ENCODE measurements at places on chromosomes 13 and 19.

DNA sequence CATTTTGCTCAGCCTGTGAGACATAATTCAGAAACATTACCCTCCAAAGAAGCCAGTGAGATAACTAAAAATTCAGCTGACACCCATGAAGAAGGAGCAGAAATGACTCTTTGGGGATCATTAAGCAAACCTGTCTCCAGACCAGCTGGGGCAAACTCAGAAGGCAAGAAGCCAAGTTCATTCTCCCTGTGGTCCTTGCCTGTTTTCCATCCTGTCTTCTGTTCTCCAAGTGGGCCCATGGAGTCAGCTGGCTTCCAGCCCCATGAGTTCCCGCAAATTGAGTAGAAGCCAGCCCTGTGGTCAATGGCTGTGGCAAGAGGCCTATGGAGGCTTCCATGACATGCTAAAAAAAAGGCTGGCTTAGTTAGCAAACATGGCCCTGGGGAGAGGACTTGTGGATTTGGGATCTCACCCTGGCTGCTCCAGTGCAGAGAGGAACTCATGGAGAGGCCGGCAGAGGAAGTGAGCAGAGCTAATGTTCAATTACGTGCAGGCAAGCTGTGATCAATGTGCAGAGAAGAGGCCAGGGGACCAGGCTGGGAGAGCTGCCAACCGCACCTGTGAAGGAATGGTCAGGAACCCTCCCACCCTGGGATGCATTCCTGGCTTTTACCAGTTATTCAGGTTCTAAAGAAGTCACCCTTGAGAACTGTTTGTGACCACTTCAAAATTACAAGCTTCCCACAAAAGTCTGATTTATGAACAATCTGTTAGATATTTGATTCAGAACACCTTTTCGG lies 229.1 kb downstream of the TSHZ3 start:
- no peak for DNase-seq

GRCh38 chr13:25286969-25287961 lies at the start of gene MTMR6:
Gene MTMR6, minus strand, starts transcription at chr13:25287488. Its CDS starts 241 bp downstream, at chr13:25287247.
- DNase-seq: peak; percentile 90

DNA sequence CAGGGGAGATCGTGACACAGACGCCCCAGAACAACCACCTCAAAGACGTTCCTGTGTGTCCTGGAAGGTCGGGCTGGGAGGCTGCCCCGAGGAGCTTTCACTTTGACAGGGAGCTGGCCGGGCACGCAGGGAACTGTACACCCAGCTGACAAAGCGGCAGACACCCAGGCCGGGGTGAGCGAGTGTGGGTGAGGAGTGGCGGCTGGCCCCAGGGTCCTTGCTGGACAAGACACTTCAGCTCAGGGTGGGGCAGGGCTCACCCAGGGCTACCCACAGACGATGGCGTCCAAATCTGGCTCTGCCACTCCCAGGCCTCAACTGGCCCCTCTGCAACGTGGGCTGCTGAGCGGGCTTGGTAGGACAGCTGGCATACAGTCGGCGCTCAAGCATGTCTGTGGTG lies 2.0 kb downstream of the FGF22 start:
- no peak for DNase-seq

DNA sequence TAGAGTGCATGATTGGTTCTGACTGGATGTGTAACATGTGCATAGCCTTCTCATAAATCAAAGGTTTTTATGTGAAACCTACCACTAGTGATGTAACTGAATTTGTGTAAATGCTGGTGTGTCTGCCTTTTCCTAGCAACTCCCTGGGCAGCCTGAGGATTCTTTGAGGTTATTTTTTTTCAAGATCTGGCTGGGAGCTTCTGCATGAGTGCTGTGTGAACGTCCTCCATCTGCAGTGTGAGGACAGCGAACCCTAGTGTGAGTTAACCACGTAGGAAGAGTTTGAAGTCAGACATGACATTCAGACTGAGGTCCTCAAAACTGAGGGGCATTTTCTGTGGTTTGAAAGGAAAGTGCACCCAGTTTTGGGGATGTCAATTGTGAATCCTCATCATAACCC lies 39.9 kb downstream of the DPRX start:
- no peak for DNase-seq

DNA sequence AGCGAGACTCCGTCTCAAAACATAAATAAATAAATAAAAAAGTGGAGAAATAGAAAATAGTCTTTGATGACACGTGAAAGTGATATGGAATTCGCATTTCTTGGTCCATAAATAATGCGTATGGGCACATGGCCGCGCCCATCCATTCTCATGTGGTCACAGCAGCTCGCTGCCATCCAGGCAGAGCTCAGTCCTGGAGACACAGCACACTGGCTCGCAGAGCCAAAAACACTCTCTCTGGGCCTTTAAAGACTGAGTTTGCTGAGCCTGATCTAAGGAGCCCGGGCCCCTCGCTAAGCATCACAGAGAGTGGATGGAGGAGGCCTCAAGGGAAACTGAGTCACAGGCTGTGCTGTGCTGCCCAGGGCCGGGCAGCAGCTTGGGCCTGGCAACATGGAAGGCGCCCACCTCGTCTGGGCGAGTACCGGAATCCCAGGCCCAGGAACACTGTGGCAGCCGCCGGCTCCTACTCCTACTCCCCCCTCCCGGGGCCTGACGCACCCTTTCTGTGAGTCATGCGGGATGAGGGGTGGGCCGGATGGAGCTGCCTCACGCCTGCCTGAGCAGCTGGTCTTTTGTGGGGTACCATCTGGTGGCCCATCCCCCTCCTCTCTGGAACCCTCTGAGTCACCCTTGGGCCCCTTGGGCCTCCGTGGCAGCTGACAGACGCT lies 28.9 kb upstream of the CACTIN start:
- no peak for DNase-seq

DNA sequence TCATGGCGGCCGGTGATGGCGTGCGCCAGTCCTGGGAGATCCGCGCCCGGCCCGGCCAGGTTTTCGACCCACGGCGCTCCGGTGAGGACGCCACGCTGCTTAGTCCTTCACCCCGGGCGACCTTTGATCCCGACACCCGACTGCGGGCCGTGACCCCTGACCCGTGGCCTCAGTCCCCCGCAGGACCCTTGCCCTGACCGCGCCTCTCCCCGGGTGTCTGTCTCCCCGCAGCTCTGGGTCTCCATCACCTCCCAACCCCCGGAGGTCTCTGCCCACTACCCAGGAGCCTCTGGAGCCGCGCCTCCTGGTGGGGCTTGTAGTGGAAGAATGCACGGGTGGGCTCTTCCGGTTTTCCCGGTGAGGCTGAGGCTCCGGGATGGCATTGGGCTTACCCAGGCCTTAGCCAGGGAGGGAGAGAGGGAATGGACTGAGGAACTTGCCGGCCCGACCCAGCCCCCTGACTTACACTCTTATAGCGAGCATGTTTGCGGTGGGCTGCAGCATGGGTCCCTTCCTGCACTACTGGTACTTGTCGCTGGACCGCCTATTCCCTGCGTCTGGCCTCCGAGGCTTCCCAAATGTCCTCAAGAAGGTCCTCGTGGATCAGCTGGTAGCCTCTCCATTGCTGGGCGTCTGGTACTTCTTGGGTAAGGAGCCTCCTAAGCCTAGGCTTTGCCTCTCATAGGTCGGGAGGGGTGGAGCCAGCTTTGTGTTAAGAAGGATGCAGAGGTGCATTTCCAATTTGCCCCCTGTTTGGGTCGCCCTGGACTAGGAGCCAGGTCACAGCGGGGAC lies 566 bp downstream of the MPV17L2 start:
- DNase-seq: no peak

GRCh38 chr13:36369268-36370107 lies 23.3 kb upstream of the SPART start:
- no peak for DNase-seq

GRCh38 chr19:6521718-6522646 lies 8.8 kb upstream of the TNFSF9 start:
- peak; percentile 64 for DNase-seq

- DNase-seq: no peak
These were observed 59.6 kb downstream of the KCNRG start for GRCh38 chr13:50074843-50075242.

DNA sequence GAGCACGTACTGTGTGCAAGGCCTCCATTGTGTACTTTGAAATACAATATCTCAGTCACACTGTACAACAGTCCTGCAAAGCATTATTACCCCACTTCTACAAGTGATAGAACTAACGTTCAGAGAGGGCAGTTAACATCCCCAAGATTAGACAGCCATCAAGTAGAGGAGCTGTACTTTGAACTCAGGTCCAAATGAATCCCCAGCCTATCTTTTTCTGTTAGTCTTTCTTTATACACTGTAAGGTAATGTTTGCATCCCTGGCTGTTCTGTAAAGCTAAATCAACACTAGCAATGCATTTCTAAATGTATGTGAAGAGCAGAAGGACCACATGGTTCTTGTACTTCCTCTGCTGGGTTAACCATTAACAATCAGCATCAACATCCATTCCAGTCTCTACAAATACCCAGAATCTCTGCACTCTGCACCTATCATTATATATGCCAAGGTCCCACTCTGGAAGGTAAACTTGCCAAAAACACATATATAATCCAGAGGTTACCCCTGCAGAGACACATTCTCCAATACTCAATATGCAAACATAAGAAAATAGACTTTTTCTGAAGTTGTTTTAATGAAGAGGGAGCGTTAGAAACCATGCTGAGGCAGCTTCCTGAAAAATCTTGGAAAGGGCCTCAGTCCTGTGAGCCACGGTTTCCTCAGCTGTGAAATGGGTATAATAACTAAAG lies 182.3 kb downstream of the MZT1 start:
- no peak for DNase-seq

DNA sequence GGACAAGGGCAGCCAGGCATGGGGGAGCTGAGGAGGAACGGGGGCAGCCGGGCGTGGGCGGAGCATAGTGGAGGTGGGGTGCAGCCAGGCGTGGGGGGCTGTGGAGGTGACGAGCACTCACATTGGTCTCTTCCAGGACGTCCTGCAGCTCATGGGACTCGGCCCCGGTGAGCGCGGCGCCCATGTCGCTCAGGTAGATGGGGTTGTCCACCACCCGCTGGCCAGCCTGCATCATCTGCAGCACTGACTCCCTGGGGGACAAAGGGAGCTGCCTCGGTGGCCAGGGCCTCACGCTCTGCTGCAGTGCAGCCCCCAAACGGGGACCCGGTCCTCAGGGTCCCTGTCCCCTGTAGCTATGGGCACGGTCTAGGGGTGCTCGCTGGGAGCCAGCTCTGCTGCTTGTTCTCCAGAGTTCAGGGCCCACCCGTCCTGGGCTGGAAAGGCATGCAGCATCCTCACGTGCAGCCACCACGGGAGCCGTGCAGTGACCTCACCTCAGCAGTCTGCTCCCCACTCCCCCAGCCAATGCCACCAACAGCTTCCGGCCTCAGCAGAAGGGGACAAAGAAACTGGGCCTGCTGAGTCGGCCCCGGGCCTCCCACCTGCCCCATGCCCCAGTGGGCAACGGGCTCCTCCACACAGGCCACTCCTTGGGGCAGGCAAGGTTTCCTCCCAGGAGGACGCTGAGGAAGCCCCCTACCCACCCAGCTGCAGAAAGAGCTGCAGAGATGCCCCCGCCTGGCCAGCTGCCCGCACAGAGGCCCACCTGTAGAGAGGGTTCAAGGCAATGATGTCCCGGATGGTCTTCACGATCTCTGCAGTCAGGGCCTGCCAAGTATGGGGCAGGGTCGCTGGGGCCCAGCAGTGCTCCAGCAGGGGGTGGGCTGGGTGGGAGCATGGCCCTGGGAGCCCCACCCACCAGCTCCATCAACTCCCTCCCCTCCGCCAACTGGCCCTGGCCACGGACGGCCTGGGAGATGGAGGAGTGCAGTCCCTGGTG lies 12.1 kb downstream of the LONP1 start:
- no peak for DNase-seq

DNA sequence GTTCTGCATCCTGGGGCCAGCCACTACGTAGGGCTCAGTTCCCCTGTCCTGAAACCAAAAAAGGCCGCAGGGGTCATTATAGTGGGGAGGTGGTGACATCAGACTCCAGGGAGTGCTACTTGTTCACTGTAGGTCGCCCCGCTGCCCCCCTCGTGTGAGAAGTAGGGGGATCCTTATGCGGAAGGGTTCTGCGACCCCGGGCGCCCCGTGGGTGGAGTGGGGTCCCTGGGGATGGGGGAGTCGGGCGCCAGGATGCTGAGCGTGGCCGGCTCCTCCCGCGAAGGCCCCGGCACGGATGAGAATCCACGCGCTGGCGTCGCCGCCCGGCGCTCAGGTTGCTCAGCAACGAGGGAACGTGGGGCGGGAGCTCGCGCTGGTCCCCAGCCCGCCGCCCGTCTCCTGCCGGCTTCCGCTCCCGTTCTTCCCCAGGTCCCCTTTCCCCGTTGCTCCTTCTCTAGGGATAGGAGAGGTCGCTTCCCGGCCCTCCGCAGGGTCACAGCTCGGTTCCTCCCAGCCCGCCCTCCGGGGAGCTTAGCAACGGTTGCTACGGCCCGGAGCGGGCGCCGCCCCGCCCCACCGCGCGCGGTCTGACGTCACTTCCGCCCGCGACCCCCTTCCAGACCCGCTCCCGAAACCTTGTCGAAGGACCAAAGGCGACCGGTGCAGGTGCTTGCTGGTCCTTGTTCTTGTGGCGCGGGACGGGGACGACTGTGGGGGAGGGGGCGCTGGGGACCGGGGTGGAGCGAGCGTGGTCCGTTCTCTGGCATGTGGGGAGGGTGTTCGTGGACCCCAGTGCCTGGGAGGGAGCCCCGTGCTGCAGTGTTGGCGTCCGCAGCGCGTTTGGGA lies at the start of gene NAT14:
Gene NAT14 (plus strand): TSS at position 596 of the 846 bp plus-strand sequence. CDS start 521 bp downstream, outside the sequence.
- DNase-seq: peak; percentile 54

GRCh38 chr13:111363121-111363520 lies 42.7 kb downstream of the TEX29 start:
- DNase-seq: no peak

- no peak for DNase-seq
These were observed 100.7 kb upstream of the RXFP2 start for GRCh38 chr13:31638577-31638976.

DNA sequence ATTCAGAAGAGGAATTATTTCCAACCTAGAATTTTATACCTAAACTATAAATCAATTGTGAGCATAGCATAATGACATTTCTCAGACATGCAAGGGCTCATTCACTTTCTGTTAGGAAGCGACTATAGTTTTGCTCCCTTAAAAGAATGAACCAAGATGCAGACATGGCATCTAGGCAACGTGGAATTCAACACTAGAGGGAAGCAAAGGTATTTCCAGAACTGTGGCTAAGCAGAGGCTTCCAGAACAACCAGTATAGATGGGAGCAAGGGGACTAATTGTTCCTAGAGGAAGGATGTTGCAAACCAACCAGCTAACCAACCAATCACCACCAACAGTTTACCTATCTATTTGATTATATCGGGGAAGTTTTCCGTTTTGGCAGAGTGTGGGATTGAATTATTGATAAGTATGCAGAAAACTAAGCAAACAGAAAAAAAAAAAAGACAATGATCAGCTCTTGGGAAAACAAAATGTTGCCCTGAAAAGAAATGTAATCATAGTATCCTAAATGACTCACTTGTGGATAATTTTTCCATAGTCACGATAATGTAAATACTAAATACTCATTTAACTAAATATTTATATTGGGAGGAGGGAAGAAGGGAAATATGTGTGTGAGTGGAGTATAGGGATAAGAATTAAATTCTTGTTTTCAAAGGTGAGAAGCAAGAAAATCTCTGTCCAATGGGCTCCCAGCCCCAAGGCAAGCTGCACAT lies 21.1 kb downstream of the ARL11 start:
- no peak for DNase-seq

DNA sequence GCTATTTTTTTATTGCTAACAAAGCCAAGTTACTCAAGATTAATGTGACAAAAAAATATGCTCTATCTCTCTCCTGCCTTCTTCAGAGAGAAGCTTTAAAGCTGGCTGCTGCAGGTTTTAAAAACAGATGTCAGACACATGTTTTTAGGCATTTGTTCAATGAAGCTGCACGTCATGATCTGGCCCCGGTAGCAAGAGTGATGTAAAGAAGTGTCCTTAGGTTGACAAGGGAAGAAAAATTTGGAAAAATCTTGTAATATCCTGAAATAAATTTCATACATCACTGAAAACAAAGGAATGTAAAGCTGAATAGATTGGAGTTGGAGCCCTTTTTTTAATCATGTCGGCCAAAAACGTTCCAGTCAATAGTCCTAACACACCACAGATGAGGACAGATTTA lies 531.4 kb upstream of the NBEA start:
- DNase-seq: no peak

All from central memory CD8-positive, alpha-beta T cell (primary cell).